ENCODE measurements at places on chromosomes 16 and 17.

DNA sequence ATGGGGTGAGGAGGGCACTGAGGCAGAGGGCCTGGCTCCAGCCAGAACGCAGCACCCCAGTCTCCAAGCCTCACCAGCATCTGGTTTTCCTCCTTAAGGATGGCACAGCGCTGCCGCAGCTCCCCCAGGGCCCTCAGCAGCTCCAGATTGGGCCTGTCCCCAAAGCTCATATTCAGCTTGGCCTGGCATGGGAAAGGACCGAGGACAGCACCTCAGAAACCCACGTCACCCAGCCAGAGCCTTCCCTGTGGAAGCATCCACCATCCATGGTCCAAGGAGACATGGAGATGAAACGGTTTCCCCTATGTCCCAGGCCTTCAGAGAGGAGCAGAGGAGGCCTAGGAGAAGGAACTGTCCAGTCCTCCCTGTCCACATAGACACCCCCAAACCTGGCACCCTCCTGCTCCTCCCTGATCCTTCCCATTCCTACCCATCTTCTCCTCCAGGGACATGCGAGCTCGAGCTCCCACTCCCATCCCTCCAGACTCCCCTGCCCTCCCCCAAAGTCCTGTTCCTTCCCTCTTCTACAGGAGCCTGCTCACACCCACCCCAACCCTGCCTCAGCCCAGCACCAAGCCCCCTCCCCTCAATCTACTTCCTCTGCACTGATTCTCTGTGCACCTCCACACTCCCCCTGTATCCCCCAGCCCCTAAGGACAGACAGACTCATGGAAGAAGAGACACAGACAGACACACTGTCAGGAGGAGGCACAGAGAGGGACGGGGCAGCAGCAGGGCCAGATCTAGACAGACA is 1.8 kb downstream of the TSPOAP1 start:
- no peak for DNase-seq
- no peaks in the 10 kb centered on the region for H3K36me3 ChIP-seq
- no peak overlapping the region for H3K4me3 ChIP-seq
- H3K4me1 ChIP-seq: no peaks in the 10 kb centered on the region
- no peak overlapping the region for H3K27ac ChIP-seq

GRCh38 chr17:39672522-39673334 is 4.5 kb downstream of the PNMT start:
- peaks cover 5% of the 10 kb centered on the region for H3K4me1 ChIP-seq
- no peaks in the 10 kb centered on the region for H3K36me3 ChIP-seq
- no peak overlapping the region for H3K27ac ChIP-seq
- H3K4me3 ChIP-seq: no peak overlapping the region
- H3K27me3 ChIP-seq: no peaks in the 10 kb centered on the region

DNA sequence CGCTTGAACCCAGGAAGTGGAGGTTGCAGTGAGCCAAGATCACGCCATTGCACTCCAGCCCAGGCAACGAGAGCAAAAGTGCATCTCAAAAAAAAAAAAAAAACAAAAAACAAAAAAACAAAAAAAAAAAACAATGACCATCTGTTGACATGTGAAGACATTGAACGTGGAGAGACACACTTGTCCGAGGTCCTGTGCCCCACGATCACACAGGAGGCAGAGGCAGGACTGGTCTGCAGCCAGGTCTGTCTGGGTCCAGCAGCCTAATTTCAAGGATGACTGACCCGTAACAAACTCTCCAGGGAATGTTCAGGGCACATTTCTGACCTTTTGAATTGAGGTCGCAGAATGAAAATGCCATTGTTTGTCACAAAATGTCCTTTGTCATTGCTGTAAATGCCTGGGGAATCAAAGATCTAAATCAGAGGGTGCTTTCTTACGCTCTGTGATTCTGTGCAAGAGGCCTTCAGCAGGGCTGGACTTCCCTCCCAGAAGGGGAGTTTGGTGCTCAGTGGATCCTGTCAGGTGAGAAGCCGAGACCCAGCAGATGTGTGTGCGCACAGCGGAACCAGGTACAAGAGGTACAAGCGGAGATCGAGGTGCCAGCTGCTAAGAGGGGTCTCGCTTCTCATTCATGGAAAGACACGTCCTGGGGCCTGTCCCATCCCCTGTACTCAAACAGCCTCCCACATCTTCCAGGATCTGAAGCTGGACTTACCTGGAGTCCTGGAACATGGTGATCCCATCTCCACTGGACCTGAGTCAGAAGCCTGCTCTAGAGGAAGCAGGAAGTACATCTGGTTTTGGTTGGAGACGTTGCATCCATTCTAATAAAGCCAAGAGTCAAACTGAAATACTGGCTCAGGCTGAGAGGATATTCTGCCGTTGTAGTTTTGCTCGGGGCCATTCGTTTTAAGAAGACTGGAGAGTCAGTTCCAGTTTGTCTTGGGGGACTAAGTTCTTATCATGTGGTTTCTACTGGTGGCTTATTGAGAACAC is 95.8 kb downstream of the IRF8 start:
- H3K4me1 ChIP-seq: no peaks in the 10 kb centered on the region
- no peaks in the 10 kb centered on the region for H3K27me3 ChIP-seq
- no peak for DNase-seq
- no peak overlapping the region for H3K4me3 ChIP-seq

DNA sequence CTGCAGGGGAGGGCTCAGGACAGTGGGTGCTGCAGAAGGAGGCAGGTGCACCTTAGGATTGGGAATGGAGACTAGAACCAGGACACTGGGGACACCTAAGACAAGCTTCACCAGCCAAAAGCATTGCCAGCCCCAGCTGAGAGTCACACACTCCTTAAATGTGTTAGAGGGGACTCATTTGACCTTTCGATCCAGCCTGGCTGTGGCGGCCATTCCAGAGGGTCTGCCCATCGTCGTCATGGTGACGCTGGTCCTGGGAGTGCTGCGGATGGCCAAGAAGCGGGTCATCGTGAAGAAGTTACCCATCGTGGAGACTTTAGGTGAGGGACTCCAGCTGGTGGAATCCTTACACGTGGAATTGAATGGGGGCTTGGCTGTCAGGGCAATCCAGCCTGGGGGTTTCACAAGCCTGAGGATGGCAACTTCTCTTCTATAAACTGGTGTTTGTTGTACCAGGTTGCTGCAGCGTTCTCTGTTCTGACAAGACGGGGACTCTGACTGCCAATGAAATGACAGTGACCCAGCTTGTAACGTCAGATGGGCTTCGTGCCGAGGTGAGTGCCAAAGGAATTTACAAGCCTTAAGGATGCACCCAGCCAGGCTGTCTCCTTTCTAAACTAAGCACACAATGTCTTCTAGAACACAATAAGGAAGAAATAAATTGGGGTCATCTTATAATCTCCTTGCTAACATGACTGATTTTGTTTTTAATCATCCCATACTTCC is 65.3 kb downstream of the MEAK7 start:
- no peak for DNase-seq
- no peaks in the 10 kb centered on the region for H3K36me3 ChIP-seq
- H3K4me3 ChIP-seq: no peak overlapping the region
- H3K27ac ChIP-seq: no peak overlapping the region

GRCh38 chr16:16184594-16184993 is 38.7 kb downstream of the ABCC6 start:
- H3K4me3 ChIP-seq: no peak overlapping the region
- H3K27ac ChIP-seq: no peak overlapping the region
- DNase-seq: no peak
- no peaks in the 10 kb centered on the region for H3K4me1 ChIP-seq

DNA sequence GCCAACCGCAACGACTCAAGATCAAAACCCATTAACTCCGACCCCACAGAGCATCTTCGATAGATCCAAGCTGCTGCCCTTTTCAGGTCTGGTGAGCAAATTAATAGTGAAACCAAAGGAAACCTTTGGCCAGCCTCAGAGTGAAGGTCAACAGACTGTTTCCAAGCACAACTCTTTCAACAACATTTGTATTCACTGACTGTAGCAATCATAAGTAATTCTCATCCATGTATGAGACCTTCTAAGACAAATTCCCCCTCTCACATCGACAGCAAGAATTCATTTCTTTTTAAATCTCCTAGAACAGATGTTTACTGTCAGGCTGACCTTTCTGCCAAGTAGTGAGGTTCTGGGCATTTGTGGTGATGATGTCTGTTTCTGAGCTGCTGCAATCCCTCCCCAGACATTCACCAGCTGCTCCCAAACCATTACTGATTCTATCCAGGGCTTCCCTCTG is 64.2 kb downstream of the SLC39A11 start:
- no peaks in the 10 kb centered on the region for H3K27me3 ChIP-seq
- peaks cover 40% of the 10 kb centered on the region for H3K4me1 ChIP-seq
- no peaks in the 10 kb centered on the region for H3K36me3 ChIP-seq
- no peak overlapping the region for H3K4me3 ChIP-seq
- H3K27ac ChIP-seq: peak overlapping the region; percentile 55
- DNase-seq: no peak

GRCh38 chr16:58629733-58630640 is at the start of gene CNOT1:
CNOT1 (minus strand) TSS chr16:58629826; CDS start chr16:58599337, 30,489 bp downstream.
- no peaks in the 10 kb centered on the region for H3K27me3 ChIP-seq
- DNase-seq: peak; percentile 98
- no peaks in the 10 kb centered on the region for H3K36me3 ChIP-seq
- H3K27ac ChIP-seq: peak within 1 kb of the TSS; percentile 96

- no peak for DNase-seq
- no peaks in the 10 kb centered on the region for H3K36me3 ChIP-seq
- H3K4me3 ChIP-seq: no peak overlapping the region
- H3K27ac ChIP-seq: no peak overlapping the region
- no peaks in the 10 kb centered on the region for H3K27me3 ChIP-seq
These were observed 90.3 kb downstream of the RAB11FIP4 start for GRCh38 chr17:31481783-31482081.
